Activated CD4-positive, alpha-beta memory T cell treated with anti-CD3 and anti-CD28 coated beads, Interleukin-2, amount 10 ng/mL, durations not matched to agents 7 days and 5 days (primary cell): ENCODE measurements at places on chromosomes 7 and 10. TPM values are rescaled to one million over a fixed set of nuclear protein-coding genes. Genes with fewer than 3 reads are reported as not detected.

GDF2 gene
- not detected for total RNA-seq

- no peak for DNase-seq
Measured at GRCh38 chr10:6120691-6121090, 31.9 kb downstream of the RBM17 start.

GRCh38 chr10:77560052-77560451, 77.6 kb downstream of the KCNMA1 start:
- DNase-seq: no peak

DNA sequence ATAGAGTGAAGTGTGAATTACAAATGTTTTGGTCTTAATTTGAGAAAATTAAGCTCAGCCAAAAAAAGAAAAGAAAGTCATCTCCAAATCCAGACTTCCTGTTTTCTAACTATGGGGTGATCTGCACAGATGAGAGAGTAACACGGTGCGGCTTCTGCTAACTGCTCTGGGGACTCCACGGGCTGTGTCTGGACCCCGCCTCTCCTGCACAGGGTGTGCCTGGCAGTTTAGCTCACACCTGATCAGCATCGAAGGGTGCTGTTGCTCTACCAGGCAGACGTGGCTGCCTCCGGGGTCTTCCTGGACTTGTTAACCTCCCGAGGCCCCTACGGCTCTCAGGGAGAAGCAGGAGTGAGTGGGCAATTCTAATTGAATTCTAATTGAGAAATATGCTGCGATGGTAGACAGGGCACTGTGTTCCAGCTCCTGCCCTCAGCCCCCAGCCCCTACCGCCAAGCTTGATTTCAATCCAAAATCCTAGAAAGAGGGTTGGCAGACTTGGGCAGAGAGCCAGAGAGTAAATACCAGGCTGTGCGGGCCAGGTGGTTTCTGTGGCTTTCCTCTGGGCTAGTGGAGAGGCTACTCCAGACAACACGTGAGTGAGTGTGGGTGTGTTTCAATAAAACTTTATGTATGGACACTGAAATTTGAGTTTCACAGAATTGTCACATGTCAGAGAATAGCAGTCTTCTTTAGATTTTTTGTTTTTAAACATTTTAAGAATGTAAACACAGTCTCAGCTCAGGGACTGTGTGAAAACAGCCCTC, 13.4 kb downstream of the SHH start:
- DNase-seq: no peak

DNA sequence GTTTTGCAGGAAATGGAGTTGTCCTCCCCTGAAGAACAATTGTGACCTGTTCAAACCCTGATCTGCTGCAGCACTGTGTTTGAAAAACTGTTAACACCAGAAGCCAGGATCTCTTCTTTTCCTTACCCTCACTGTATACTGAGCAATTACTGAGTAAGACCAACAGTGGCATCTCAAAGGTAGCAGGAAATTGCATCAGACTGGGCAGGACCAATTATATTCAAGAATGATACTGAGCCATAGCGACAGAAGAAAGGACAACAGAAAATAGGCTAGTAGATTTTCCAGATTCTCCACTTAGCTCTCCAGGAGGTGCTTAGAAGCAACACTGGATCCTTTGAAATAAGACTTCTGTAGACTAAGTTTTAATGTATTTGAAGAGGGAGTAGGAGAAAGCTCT, 57.4 kb upstream of the INHBA start:
- no peak for DNase-seq

GRCh38 chr7:26379711-26380110, 88.0 kb downstream of the SNX10 start:
- no peak for DNase-seq

- DNase-seq: no peak
Measured at GRCh38 chr10:95282107-95282506, 8.7 kb downstream of the PDLIM1 start.

GRCh38 chr10:115977855-115978254, 295.2 kb downstream of the GFRA1 start:
- DNase-seq: no peak

CCDC172 gene
- total RNA-seq: not detected

DNA sequence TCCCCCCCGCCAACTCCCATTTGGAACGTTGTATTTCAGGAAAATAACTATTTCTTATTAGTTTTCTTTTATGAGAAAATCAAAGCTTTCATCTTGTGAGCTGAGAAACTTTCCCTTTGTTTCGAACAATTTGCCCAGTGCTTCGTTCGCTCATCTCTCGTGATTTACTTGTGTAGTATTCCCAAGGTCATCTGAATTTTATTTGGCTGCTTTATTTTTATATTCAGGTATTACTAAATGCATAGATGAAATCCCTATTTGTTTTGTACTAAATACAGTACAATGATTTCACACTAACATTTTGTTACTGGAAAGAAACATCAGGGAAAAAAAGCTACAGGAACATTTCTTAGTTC, 12.0 kb upstream of the EBLN1 start:
- no peak for DNase-seq

UCN3 gene
- not detected for total RNA-seq

CALD1 gene
- 0.63 TPM for total RNA-seq
